Lower leg skin (tissue), 4 donors: ENCODE measurements at places on chromosomes 1 and 21. TPM values are rescaled to one million over a fixed set of nuclear protein-coding genes. Genes with fewer than 3 reads are reported as not detected.

The NTMT2 gene
- total RNA-seq: not detected

The TRIM58 gene
- total RNA-seq: 8.6 TPM

The MKNK1 gene
- total RNA-seq: 23.0 TPM

The PPM1J gene
- total RNA-seq: 15.7 TPM

The PGLYRP4 gene
- total RNA-seq: 10.2 TPM

The CA6 gene
- 38.0 TPM for total RNA-seq

The SCMH1 gene
- 28.7 TPM for total RNA-seq

The BEND5 gene
- total RNA-seq: not detected

The PRMT6 gene
- 16.4 TPM for total RNA-seq

The MYBPH gene
- total RNA-seq: not detected

The ARHGEF2 gene
- total RNA-seq: 18.7 TPM

The PADI1 gene
- 24.2 TPM for total RNA-seq

The SERTAD4 gene
- total RNA-seq: 9.6 TPM

The GPX7 gene
- 4.8 TPM for total RNA-seq

The HES5 gene
- 8.2 TPM for total RNA-seq

The MTFR1L gene
- total RNA-seq: 34.9 TPM

The ZNF683 gene
- total RNA-seq: not detected

The TENT5C gene
- total RNA-seq: 3.1 TPM

The RIMS3 gene
- 4.0 TPM for total RNA-seq

The ANGPTL1 gene
- total RNA-seq: 9.5 TPM

The TBX19 gene
- total RNA-seq: 3.9 TPM

The TTC39A gene
- 14.5 TPM for total RNA-seq

The CRNN gene
- 5.3 TPM for total RNA-seq

The APOBEC4 gene
- not detected for total RNA-seq

The HSPA13 gene
- 5.9 TPM for total RNA-seq

The ALPL gene
- total RNA-seq: 7.7 TPM

The TFB2M gene
- 10.2 TPM for total RNA-seq

The LPAR3 gene
- 13.0 TPM for total RNA-seq

The DIO1 gene
- not detected for total RNA-seq

The PBX1 gene
- total RNA-seq: 15.3 TPM

The MROH9 gene
- total RNA-seq: not detected

The CYP4X1 gene
- total RNA-seq: 14.8 TPM

The LRRC8D gene
- total RNA-seq: 16.1 TPM

The F13B gene
- not detected for total RNA-seq

The CHIA gene
- not detected for total RNA-seq

The PLA2G4A gene
- total RNA-seq: 12.0 TPM

The VAV3 gene
- total RNA-seq: 102 TPM

The EDN2 gene
- 1.2 TPM for total RNA-seq

The EFNA3 gene
- 115 TPM for total RNA-seq

The VSIG8 gene
- total RNA-seq: 54.5 TPM

The LRRC38 gene
- total RNA-seq: 2.1 TPM

The DNAJC28 gene
- 0.34 TPM for total RNA-seq

The CYP2J2 gene
- total RNA-seq: 21.8 TPM

The C1orf94 gene
- not detected for total RNA-seq

The XCL2 gene
- total RNA-seq: not detected

The PLA2G2D gene
- not detected for total RNA-seq

The GCSAML gene
- not detected for total RNA-seq

The PLA2G2C gene
- total RNA-seq: not detected

The APCS gene
- not detected for total RNA-seq

The TMEM51 gene
- 9.2 TPM for total RNA-seq
